NCI-H1436 (cell line): ENCODE measurements at places on chromosomes 12 and 14.

DNA sequence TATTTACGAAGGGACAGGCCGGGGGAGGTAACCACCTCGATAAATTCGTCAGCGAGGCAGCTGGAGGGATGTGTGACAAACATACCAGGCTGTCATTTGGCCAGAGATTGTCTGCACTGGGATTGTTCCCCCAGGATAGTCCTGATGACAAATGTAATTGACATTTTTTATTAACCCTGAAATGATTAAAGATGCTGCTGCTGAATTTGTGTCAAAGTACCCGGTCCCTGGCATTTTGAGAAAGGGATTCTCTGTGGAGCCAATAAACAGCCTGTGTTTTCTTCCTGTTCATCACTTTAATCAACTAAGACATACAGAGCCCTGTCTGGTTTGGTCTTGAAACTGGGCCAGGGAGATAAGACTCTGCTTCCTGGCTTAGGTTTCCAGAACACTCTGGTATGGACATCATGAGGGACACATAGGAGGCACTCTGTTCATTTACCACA lies 117.6 kb downstream of the SLC25A47 start:
- no peak for DNase-seq

- DNase-seq, result no peak
Observed at GRCh38 chr12:116433249-116433648, 125.9 kb upstream of the MAP1LC3B2 start.

DNA sequence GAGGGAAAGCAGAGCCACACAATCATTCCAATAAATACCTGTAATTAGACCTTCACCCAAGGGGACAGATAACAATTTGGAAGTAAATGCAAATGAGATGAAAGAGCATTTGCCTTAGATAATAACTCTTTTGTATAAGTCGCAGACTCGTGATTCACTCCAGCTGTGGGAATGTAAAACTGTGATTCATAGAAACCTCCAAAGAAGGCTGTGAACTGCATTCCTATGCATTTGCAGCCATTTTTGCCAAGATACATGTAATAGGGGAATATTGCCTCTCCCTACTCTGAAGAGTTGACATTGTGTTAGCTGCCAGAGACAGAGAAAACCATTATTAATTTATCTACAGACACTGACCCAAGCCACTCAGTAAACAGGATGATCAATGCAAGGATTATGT lies 181.9 kb upstream of the ARHGAP5 start:
- DNase-seq, result no peak

- no peak for DNase-seq
Observed at GRCh38 chr12:77402716-77403115, 337.3 kb upstream of the E2F7 start.

DNA sequence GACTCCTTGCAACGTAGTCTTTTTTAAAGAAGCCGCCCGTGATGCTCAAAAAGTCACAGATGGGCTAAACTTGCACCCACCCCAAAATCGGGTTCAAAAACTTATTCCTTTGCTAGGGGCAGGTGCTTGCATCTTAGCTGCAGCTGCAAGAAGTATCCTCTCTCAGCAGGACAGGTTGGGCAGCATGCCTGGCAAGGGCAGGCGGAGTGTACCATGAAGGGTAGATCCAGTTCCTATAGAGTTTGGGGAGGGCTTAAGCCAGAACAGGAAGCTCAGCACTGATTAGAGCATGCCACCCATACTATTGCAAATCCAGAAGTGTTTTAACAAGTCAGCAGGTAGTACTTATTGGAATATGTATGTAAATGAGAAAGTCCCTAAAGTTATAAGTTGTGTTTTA lies 48.7 kb downstream of the CPM start:
- no peak for DNase-seq

- DNase-seq, result no peak
Observed at GRCh38 chr12:69509308-69509736, 39.1 kb downstream of the FRS2 start.

DNA sequence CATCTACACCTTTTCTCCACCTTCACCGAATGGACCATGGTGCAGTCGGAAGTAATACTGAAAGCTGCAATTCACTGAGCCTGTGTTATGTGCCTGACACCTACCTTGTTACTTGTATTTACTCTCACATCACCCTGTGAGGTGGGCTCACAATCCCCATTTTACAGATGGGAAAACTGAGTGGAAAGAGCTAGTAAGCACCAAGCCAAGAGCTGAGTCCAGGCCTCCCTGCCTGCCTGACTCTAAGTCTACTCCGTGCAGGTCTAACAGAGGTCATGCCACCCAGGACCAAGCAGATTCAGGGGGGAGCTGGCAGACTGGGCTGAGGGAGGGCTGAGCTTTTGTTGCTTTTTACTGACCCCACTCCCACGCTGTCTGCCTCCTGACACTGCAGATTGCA lies 29.1 kb upstream of the TC2N start:
- no peak for DNase-seq

- no peak for DNase-seq
Observed at GRCh38 chr14:83646228-83646627, 1883.7 kb upstream of the FLRT2 start.

- peak; percentile 51 for DNase-seq
Observed at GRCh38 chr14:56490379-56490778, 89.2 kb upstream of the TMEM260 start.

GRCh38 chr12:90124289-90124688 lies 415.7 kb upstream of the ATP2B1 start:
- DNase-seq, result no peak

- no peak for DNase-seq
Observed at GRCh38 chr12:5456906-5457305, 25.0 kb downstream of the NTF3 start.

DNA sequence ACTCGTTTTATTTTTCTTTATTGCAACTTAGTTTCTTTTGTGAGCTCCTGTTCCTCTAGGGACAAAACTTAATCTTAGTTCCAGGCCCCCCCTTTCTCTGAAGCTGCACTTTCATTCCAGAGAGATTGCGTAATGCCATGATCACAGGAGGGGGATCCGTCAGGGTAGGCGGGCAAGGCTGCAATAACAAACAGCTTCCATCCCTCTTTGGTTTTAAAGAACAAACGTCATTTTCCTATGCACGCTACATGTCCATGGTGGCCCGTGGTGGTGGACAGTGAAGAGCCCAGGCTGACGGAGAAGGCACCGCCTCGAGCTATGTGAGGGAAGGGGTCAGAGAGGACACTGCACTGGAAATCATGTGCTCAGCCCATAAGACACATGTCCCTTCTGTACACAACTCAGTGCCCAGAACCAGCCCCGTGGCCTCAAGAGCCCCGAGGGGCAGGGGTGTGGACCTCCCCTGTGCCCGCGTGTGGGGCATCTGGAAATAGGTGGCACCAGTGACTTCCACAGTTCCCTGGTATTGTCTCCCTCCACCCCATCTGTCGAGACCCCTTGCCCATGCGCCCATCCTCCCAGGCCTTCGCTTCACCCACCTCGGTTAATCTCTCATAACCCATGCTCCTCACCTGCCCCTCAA lies 161.4 kb downstream of the ADGRD1 start:
- DNase-seq, result no peak

- DNase-seq, result no peak
Observed at GRCh38 chr14:68527329-68527851, 265.5 kb downstream of the ZFP36L1 start.

DNA sequence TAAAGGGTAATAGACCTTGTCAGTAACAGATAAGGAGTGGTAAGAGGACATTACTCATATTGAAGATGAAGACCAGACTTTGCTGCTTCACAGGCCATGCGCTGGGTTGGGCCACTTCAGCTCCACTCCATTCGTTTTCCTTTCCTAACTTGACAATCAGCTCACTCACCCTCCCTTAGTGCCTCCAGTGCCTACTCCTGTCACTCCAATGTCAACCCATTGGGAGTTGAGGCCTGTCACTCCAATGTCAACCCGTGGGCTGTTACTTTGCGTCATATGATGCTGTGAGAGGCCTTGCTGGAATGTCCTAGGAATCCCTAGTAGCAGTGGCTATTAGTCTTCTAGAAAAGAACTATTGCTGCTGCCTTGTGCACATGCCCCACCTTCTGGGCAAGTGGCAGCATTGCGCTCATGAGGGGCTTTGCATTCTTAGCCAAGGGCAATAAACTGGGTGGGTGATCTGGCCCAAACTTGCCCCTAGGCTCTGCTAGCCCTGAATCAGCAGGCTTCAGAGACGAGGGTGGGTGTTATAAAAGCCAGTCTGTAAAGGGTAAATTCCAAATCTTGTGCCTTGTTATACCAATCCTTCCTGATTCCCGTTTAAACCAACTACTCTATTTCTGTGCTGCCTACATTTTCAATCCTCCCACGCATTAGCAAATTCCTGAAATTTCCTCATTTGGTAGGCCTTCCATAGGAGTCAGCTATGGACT lies 36.1 kb downstream of the BAZ2A start:
- peak; percentile 57 for DNase-seq

GRCh38 chr12:26134540-26134939 lies 9.7 kb upstream of the BHLHE41 start:
- DNase-seq, result no peak

DNA sequence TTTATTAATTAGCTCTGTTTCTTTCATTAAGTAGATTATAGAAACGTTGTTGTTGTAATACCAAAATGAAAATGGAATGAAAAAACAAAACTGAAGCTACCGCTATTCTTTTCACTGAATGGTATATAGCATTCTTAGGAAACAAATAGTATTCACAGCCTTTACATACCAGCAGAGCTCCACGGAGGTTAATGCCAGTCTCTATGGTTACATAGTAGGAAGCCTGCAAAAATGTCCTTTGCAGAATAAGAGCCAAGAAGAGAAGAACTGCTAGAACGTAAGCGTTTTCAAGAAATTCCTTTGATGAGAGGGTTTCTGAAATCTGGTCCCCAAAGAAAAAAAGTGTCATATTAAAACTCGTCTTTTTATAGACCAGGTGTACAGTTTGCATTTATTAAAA lies 30.6 kb downstream of the ABCC9 start:
- no peak for DNase-seq

- no peak for DNase-seq
Observed at GRCh38 chr14:52063052-52063462, 5.8 kb downstream of the NID2 start.

- DNase-seq, result no peak
Observed at GRCh38 chr12:112049351-112049750, 36.1 kb downstream of the ERP29 start.

- no peak for DNase-seq
Observed at GRCh38 chr14:64971943-64972791, at the start of gene RAB15. RAB15 (minus strand) TSS chr14:64972336; CDS start chr14:64972076, 260 bp downstream.

DNA sequence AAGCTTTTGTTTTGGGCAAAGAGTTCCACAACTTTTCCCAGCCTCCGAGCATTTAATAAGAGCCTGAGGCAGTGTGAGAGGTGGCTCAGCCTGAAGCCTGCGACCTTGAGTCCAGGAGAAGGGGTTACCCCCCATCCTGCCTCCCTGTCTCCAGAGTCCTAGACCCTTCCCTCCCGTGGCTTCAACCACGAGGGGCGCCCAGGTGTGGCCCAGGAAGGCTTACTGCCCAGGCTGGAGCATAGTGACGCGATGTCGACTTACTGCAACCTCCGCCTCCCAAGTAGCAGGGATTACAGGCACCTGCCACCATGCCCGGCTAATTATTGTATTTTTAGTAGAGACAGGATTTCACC lies 641 bp downstream of the LRRC43 start:
- no peak for DNase-seq

- no peak for DNase-seq
Observed at GRCh38 chr12:1809591-1810190, 10.7 kb upstream of the LRTM2 start.

DNA sequence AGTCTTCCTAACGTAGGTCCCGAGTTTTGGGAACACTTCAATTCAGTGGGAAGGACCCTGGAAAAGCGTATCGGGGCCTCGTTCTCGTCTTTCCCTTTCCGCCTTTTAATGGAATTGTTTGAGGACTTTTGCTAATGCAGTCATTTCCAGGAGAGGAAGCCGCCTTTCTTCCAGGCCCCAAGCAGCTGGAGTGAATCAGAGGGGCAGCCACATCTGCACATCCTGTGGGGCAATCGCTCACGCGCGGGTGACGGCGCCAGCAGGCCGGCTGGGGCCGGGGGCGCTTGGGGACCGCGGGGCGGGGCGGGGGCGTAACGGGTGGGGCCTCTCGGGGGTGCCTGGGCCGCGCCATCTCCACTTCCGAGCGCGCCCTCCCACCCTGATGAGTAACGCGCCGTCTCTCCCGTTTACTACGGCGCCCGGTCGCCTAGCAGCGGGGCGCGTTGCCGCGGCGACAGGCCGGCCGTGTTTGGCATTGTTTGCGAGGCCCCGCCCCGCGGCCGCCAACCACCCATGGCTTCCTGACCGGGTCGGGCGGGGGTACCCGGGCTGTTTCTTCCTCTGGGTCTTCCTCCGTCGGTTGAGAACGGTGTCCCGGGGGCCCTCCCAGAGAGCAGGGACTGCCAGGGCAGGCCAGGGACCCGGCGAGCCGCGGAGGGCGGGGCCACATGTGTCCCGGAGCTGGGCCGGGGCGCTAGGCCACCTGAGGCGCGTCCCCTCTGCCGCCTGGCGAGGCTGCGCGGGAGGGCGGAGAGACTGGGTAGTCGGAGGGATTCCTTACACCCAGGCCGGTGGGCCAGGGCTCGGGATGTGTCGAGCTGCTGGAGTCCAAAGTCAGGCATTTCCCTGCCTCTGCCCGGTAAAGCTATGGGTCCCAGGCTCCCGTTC lies 2.3 kb downstream of the GSG1 start:
- DNase-seq, result peak; percentile 79

DNA sequence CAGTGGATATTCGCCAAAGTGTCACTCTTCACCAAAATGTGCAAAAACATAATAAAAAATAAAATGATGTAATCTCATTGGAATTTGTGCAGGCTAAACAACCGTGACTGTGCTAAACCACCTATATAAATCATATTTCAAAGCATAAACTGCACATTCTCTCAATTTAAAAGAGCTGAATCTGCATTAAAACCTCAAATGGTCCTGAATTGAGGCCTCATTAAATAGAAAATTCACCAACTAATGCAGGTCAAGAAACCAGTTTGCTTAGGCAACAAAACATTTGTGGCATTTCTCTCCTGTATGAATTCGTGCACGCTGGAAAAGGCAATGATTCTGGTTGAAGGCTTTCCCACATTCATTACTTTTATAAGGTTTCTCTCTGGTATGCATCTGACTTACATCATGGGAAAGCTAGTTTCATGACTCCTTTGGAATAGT lies 80.1 kb upstream of the IFNG-AS1 start:
- no peak for DNase-seq

GRCh38 chr12:129886541-129886940 lies 17.3 kb downstream of the TMEM132D start:
- no peak for DNase-seq

DNA sequence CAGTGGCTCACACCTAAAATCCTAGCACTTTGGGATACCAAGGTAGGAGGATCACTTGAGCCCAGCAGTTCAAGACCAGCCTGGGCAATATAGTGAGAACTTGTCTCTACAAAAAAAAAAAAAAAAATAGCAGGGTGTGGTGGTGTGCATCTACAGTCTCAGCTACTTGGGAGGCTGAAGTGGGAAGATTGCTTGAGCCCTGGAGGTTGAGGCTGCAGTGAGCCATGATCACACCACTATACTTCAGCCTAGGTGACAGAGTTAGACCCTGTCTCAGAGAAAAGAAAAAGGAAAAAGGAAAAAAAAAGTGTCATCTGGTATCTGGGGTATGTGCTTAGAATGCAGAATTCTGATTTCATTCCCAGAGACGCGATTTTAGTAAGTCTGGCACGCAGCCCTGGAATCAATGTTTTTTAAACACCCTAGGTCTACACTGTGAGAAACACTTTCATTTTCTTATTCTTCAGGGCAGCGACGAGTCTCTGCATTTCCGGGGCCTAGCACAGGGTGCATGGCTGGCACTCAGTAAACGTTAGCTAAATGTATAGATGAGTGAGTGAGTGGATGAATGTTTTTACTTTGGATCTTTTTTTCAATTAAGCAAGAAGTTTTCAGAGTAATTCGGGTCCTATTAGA lies 243.8 kb upstream of the PWP1 start:
- DNase-seq, result no peak

- no peak for DNase-seq
Observed at GRCh38 chr12:53068811-53069585, 10.2 kb downstream of the SPRYD3 start.
